Activated naive CD4-positive, alpha-beta T cell treated with anti-CD3 and anti-CD28 coated beads for 36 hours (primary cell): ENCODE measurements at places on chromosomes 16 and 17.

- no peak for DNase-seq
Observed at GRCh38 chr16:51225878-51226277, 74.8 kb upstream of the SALL1 start.

DNA sequence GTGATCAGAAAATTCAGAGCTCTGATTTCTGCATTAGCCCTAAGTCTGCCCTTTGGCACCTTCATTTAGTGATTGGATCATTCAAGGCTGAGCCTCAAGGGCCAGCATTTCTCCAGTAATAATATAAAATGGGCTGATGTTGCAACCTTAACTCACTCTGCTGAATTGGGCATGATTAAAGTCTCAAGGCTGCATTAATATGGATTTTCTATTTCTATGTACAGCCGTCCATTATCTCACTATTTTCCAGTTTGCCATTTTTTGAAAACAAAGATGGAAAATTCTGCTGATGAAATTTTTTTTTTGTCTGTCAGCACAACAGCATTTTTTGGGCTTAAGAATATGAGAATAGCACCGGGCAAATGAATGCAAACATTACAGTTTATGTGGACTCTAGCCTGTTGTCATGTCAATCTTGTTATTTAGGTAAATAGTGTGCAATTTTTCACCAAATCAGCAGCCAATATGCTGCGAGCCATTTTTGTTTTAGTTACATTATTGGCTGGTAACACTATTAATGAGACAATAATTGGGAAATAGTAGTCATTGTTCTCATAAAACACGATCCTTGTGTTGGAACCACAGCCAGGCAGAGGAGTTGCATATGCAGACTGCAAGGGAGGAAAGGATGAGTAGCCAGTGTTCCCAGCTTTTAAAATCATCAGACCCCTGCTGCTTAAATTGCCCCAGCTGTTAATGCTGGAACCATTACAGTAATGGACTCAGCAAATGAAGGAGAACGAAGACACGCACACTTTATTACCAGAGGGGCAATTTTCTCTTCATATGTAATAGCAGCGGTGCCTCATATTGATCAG lies 10.5 kb downstream of the FTO start:
- no peak for DNase-seq

- DNase-seq: peak; percentile 75
Observed at GRCh38 chr16:70740914-70741782, 55.3 kb upstream of the MTSS2 start.

DNA sequence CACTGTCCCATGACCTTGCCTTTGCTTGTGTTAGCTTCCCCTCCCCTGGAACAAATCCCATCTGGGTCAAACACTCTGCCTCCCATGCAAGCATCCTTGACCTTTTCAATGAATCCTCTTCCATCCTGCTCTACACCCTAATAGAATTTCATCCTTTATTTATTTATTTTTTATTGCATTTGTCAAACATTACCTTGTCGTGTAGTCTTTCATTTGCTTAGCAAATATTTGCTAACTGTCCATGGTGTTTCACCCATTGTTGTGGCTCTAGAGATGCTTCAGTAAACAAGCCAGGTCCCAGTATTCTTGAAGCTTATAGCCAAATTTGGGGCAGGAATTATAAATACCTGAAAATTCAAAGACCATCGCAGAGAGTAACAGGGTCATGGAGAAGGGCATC lies 51.0 kb upstream of the MRTFB start:
- DNase-seq: no peak

- no peak for DNase-seq
Observed at GRCh38 chr16:1289477-1289866, 20.0 kb upstream of the UBE2I start.
